ENCODE measurements at places on chromosomes 7 and 10. TPM values are rescaled to one million over a fixed set of nuclear protein-coding genes. Genes with fewer than 3 reads are reported as not detected.

DNA sequence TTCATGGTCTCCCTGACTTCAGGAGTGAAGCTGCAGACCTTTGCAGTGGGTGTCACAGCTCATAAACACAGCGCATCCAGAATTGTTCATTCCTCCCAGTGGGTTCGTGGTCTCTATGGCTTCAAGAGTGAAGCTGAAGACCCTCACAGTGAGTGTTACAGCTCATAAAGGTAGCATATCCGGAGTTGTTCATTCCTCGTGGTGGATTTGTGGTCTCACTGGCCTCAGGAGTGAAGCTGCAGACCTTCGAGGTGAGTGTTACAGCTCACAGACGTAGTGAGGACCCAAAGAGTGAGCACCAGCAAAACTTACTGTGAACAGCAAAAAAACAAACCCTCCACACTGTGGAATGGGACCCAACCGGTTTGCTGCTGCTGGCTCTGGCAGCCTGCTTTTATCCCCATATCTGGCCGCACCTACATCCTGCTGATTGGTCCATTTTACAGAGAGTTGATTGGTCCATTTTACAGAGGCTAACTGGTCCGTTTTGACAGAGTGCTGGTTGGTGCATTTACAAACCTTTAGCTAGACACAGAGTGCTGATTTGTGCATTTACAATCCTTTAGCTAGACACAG lies 308.8 kb downstream of the PTPRN2 start:
- no peak for DNase-seq

GRCh38 chr7:19958309-19958896 lies 185.0 kb upstream of the TMEM196 start:
- DNase-seq = no peak

The AKAP9 gene
- polyA plus RNA-seq = 81.2 TPM

The CNPY1 gene
- not detected for polyA plus RNA-seq

Data from left renal cortex interstitium (tissue), 4 donors.